Amniotic stem cell (primary cell): ENCODE measurements at places on chromosomes 11 and 22.

GRCh38 chr22:39502789-39503409, 809 bp downstream of the MIEF1 start:
- DNase-seq = no peak

DNA sequence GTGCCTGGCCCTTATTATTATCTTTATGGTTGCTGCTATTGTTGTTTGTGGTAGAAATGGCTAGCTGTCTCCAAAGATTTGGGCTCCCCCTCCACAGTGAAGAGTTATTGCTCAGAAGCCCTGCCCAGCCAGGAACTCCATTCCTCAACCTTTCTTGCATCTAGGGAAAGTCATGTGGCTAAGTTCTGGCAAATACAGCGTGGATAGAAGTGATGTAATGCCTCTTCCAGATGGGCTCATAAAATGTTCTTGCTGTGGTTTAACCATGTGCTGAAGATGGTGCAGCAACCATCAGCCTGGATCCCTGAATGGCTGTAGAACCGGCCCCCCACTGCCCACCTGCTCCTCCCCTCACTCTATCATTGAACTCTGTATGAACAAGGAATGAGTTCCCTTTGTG, 203.5 kb upstream of the E2F8 start:
- DNase-seq = no peak

DNA sequence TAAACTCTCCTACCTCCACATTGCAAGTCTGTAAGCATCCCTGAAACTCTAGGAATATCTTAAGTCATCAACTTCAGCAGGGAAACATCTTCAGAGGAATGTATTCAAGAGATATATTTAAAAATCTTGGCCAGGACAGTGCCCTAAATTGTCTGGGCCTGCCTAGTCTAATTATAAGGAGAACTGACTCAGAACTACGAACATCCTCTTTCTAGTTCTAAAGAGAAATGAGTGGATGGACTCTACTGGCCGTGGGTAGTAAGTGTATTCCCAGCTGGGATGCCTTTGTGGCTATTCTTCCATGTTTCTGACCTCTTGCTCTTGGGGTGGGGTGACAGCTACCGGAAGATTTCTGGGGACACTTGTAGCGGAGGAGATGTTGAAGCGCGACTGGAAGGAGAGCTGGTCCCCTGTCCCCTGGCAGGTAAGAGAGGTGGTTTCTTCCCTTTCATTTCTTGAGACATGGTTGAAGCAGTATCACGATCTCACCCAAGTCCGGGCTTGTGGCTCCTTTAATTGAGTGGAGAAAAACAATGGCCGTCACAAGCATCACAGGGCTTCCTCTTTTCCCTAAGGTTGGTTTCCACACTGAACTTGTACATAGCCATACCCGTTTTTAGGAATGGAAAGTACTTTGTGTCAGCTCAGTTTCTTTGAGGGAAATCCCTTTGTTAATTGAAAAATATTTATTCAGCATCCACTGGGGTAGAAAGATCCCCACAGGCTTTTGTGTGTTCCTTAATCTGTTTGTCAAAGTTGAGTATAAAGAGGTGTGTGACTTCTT, 97.7 kb upstream of the SORL1-AS1 start:
- DNase-seq = no peak

GRCh38 chr11:8650401-8650990, 32.0 kb downstream of the TRIM66 start:
- DNase-seq = no peak

DNA sequence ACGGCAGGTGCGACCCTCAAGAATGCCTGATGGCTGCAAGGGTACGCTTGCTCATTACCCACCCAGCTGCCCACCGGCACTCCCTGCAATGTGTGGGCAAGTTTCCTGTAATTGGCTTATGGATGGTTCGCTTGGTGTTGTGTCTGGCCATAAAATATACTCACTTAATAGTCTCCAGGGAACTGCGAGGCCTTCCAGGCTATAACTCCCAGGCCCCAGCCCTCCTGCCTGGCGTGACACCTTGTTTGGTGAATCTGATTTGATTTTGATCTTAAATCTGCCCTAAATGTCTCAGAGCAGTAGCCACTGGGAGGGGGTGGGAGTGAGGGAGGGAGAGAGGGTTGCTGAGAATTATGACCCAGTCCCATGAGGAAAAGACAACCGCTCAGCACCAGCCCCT, 572.2 kb downstream of the BUD13 start:
- DNase-seq = no peak

DNA sequence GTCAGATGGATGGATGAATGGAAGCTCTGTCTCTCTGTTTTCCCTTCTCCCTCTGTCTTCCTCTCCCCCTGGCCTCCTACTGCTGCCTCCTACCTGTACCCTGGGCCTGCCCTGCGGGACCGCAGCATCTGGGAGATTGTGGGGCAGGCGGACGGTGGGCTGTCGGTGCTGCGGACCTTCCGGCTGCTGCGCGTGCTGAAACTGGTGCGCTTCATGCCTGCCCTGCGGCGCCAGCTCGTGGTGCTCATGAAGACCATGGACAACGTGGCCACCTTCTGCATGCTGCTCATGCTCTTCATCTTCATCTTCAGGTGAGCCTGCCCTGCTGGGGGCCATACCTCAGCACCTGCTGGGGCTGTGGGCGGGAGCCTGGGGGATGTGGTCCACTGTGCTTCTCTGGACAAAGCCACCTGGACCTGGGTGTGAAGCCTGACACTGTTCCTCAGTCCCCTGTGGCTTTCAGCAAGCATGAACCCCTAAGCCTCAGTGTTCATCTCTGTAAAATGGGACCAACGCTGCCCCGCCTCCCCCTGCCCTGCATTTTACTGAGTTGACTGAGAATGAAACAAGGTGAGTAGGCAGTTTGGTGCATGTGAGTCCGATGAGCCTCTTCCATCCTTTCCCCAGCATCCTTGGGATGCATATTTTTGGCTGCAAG, 88.4 kb downstream of the CACNA1I start:
- DNase-seq = no peak

GRCh38 chr22:30829901-30830550, 135.4 kb downstream of the OSBP2 start:
- DNase-seq = peak; percentile 89

DNA sequence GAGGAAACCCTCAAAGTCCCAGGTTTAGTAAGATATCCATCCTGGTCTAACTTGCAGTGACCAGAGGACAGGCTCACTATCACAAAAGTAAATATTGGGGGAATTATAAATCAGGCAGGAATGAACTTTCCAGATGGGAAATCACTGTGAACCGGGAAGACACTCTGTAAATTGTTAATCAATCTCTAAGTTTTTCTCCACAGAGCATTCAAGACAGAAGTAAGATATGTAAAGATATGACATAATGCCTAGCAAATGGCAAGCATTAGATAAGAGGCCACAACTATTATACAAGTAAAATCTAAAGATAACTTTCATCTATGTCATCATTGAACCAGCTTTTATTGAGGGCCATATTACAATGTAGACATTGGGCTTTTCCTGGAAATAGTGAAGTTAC, 35.3 kb upstream of the LRRC4C start:
- no peak for DNase-seq

- no peak for DNase-seq
Measured at GRCh38 chr11:65981101-65981740, 19.7 kb downstream of the SART1 start.

DNA sequence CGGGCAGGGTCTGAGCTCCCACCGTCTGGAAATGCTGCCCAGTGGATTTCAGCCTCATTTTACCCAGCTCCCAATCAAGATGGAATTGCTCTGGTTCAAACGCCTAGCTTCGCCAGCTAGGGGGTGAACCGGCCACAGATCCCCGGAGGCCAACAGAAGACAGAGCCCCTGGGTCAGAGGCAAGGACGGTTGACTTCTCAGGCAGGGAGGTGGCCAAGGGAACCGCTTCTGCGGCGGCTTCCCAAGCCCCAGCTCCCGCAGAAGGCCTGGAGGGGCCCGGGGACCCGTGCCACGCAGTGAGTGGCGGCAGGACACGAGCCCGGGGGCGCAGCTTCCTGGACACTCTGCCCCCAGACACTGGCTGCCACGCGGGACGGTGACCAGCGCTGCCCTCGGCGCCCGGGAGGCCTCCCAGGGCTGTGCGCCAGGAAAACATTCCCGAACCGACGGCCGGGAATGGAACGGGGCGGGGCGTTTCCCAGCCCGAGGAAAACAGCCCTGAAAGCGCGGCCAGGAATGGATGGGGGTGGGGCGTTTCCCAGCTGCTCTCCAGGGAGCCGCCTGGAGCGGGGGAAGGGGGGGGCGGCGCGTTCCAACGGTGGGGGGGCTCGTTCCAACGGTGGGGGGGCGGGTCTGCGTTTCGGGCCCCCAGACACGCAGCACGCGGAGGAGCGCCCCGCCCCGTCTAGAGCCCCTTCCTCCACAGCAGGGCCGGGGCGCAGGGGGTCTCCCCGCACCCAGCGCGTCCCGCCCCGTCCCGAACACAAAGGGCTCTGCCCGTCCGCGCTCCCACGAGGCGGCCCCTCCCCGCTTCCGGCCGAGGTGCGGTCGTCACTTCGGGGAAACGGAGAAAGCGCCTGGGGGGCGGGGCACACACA, 13.5 kb upstream of the B4GALNT4 start:
- peak; percentile 92 for DNase-seq

- DNase-seq = no peak
Measured at GRCh38 chr11:117528097-117528721, 200.6 kb downstream of the CEP164 start.

DNA sequence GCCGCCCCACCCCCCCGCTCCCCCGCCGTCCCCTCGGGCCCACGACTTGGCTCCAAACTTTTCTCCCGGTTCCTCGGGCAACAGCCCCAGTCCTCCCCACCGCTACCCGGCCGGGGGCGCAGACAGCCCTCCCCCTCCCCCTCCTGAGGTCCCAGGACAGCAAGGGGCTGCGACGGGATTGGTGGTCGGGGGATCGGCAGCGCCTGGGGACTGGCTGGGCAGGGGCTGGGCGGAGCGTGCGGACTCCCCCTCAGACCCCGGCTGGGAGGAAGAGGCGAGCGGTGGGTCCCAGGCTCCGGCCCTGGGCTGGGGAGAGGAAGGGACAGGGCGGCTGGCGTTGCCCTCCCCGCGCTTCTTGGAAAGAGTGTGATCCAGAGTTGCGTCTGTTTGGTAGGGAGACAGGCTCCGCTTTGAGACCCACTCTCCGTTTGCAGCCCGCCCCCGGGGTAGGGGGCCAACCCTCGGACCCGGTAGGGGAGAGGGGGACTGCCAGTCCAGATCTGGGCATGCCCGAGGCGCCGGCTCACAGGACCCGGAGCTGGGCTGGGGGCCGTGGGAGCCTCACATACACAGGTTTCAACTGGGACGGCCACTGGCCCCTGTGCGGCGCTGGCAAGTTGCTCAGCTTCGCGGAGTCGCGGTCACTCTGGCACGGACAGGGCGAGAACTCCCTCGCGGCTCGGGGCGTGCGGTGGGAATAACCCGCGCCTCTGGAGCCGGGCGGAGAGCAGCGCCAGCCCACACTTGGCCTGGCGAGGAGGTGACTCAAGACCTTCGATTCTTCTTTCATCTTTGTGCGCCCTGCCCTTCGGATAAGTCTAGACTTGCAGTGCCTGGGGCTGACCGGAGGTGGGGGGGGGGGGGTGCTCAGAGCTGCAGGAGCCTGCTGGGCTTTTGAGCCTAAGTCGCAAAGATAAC, 999 bp downstream of the TSKU start:
- peak; percentile 46 for DNase-seq

DNA sequence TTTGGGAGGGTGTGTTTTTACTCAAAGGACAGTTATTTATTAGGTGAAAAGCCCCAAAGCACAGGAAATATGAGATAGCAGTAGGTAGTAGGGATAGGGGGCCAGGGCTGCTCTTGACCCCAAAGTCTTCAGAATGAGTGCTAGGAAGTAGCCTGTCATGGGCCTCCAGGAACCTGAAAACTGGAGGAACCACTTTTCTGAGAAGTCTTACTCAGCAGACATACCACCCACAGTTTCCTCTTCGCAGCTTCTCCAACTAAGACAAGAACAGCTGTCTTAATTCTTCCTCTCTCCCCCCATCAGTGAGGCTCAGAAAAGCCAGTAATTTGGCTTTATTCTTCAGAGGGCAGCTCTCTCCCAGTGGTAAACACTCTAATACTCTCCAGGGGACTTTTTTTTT, 84.0 kb upstream of the CTSC start:
- no peak for DNase-seq

GRCh38 chr11:64251016-64251752, at the start of gene PLCB3:
Gene PLCB3 (plus strand): TSS chr11:64251530. CDS start chr11:64251650, 120 bp downstream.
- no peak for DNase-seq

DNA sequence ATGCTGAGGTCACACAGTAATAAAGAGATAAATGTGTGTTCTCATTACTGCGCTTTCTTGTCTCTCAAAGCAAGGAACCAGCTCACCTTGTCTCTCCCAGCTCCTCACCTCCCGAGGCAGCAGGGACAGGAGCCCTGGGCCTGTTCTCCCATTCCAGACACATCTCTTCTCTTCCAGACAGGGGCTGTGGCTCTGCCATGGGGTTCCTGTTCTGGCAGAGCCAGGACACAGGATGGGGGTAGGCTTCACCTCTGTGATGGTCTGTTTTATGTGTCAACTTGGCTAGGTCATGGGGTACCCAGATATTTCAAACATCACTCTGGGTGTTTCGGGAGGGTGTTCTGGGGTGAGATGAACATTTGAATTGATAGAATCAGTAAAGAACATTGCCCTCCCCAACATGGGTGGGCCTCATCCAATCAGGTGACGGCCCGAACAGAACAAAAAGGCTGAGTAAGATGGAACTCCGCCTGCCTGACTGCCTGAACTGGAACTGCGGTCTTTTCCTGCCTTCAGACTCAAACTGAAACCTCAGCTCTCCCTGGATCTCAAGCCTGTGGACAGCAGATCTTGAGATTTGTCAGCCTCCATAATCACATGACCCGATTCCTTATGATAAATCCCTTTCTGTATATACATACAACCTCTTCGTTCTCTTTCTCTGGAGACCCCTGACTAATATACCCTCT, 2.0 kb upstream of the VSIG10L2 start:
- no peak for DNase-seq

- DNase-seq = no peak
Measured at GRCh38 chr11:134636071-134636470, 224.0 kb upstream of the B3GAT1 start.

DNA sequence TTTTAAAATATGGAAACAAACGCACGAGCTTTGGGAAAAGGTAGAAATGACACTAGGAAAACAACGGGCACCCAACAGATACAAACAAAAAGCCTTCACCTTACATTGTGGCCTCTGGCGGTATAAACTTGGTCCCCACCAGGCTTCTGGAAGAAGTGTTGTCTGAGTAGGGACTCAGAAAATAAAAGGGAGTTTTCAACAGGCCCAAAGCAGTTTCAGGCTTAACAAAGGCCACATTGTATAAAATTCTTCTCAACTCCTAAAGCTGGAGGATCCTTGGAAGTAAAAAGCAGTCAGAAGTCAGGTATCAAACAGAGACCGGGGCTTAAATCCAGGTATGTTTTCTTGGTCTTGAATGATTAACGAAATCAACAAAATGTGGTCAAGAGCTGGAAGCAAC, 61.0 kb downstream of the LARGE1 start:
- DNase-seq = no peak

GRCh38 chr22:37454857-37455686, 27.8 kb upstream of the ELFN2 start:
- DNase-seq = peak; percentile 20

GRCh38 chr11:73420136-73420535, 43.9 kb downstream of the RELT start:
- no peak for DNase-seq

DNA sequence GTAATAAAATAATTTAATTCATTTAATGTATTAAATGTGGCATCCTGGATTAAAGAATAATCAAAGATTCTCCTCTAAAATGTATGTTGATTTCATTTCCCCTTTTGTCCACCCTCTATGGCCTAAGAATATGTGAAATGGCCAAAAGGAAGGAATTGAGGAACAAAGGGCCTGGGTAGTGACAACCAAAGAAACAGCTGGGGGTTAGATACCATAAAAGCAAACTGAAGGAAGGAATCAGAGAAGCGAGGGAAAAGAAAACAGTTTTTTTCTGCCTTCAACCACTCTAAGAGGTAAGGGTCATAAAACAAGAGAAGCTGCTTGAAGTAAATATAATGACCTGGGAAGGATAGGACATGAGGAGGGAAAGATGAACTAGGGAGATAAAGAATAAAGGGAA, 139.3 kb downstream of the FAM76B start:
- DNase-seq = no peak
